ENCODE measurements at places on chromosomes 13 and 19.

GRCh38 chr13:43939086-43939485, 59.4 kb downstream of the LACC1 start:
- no peaks in the 10 kb centered on the region for H3K36me3 ChIP-seq
- H3K27ac ChIP-seq: no peak overlapping the region
- H3K4me3 ChIP-seq: no peak overlapping the region
- no peak for DNase-seq
- H3K4me1 ChIP-seq: no peaks in the 10 kb centered on the region

DNA sequence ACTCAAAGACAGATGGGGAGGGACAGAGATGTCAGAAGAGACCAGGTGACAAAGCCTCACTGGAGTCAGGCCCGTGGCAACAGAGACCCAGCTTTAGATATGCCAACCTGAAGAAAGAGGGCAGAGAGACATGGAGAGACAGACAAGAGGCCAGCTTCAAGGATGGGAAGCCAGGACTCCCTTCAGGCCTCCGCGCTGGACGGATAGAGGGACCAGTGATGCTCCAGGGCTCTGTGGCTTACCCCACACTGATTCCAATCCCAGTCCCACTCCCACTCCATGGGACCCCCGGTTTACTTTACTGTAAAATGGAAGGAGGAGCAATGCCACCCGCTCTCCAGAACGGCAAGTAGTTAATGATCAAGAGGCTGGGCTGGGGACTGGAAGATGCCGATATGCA, 1.7 kb upstream of the ETV2 start:
- H3K27me3 ChIP-seq: no peaks in the 10 kb centered on the region
- DNase-seq: no peak
- H3K36me3 ChIP-seq: peaks cover 31% of the 10 kb centered on the region
- H3K4me1 ChIP-seq: peaks cover 15% of the 10 kb centered on the region

DNA sequence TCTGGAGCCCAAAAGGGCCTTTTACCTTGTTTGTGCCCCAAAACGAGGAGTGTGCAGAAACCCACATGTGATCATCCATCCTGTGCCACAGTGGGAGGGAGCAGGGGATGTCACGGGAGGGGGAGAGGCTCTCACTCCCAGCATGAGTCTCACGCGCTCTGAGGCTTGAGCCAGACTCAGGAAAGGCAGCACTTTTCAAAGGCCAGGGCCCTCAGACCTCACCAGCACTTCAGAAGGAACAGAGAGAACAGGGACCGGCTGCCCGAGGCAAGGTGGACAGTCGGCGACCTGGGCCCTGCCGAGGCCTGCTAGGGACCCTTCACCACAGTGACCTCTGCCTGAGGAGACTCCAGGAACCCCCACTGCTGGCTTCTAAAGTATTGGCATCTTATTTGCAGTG, 71.7 kb upstream of the WASF3 start:
- peaks cover 12% of the 10 kb centered on the region for H3K27me3 ChIP-seq
- peaks cover 5% of the 10 kb centered on the region for H3K36me3 ChIP-seq
- DNase-seq: no peak
- no peak overlapping the region for H3K4me3 ChIP-seq
- H3K27ac ChIP-seq: no peak overlapping the region
- H3K4me1 ChIP-seq: no peaks in the 10 kb centered on the region

GRCh38 chr19:45765702-45766295, 3.3 kb downstream of the SIX5 start:
- peaks cover 42% of the 10 kb centered on the region for H3K27me3 ChIP-seq
- no peak for DNase-seq
- H3K27ac ChIP-seq: no peak overlapping the region
- no peak overlapping the region for H3K4me3 ChIP-seq

DNA sequence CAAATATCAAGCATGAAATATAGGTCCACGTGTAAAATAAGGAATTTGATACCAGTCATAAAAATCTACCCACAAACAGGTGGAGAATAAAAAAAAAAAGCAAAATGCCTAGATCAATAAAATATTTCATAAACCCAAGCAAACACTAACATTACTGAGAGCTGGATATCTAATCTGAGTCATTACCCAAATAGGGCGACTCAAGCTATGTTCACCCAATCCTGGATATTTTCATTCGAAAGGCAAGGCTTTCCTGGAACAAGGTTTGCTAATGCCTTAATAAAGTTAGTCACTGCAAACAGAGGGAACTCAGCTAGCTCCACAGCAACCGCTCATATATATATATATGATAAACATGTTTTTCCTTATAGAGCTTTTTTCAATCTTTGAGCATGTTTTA, 33.5 kb upstream of the TM9SF2 start:
- peaks cover 10% of the 10 kb centered on the region for H3K4me1 ChIP-seq
- no peak for DNase-seq
- peaks cover 21% of the 10 kb centered on the region for H3K27me3 ChIP-seq

GRCh38 chr13:113623491-113624234, 34.3 kb downstream of the ATP4B start:
- H3K27me3 ChIP-seq: no peaks in the 10 kb centered on the region
- H3K4me3 ChIP-seq: no peak overlapping the region
- H3K4me1 ChIP-seq: peaks cover under 1% of the 10 kb centered on the region

DNA sequence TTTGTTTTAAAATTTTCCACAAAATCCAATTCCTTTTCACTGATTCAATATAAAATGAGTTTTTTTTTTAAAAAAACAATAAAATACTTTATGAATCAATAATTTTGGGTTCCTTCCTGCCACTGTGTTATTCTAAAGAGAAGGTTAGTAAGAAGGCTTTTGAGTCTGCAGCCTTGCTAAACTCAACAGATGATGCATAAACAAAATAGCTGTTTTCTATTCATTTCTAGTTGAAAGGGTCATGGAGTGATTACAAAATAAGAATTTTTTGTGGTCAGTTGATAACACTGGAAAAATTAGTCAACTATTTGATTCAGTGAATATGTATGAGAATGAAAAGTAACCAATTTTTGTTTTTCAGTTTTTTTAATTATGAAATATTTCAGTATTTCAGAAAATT, 169.9 kb downstream of the VWA8 start:
- no peaks in the 10 kb centered on the region for H3K27me3 ChIP-seq
- no peak for DNase-seq
- H3K27ac ChIP-seq: no peak overlapping the region
- no peak overlapping the region for H3K4me3 ChIP-seq

DNA sequence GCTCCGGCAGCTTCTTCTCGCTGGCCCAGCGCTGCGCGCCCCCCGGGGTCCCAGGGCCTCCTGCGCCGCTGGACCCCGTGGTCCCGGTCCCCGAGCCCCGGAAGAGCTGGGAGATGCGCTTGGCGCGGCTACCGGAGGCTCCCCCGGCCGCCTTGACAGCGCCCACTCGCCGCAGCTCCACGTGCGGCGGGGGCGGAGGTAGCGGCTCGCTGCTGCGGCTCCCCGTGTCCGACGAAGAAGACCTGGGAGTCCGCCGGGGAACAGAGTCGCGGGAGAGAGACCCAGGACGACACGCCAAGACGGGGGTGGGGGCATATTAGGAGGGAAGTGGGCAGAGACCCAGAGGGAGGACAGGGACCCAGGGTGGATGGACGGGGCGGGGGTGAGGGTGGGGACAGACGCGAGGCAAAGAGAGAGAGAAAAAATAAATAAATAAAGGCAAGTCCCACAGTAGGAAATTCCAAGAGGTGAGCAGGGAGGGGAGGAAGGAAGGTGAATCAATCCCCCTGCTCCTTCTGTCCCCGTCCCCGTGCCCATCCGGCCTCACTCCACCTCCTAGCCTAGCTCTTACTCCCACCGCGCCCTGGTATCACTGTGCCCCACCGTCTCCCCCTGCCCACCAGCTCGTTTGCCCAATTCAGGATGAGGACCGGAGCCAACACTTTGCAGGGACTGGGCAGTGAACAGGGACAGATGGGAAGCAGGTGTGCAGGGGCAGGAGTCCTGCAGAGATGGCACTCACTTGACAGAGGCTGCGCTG, 826 bp downstream of the RASIP1 start:
- DNase-seq: no peak
- H3K4me3 ChIP-seq: peak overlapping the region; percentile 52
- no peaks in the 10 kb centered on the region for H3K36me3 ChIP-seq
- peaks cover 8% of the 10 kb centered on the region for H3K4me1 ChIP-seq
- no peak overlapping the region for H3K27ac ChIP-seq

- no peaks in the 10 kb centered on the region for H3K27me3 ChIP-seq
- H3K36me3 ChIP-seq: no peaks in the 10 kb centered on the region
- H3K27ac ChIP-seq: no peak overlapping the region
- DNase-seq: no peak
- no peaks in the 10 kb centered on the region for H3K4me1 ChIP-seq
These were observed 129.5 kb upstream of the SLC10A2 start for GRCh38 chr13:103195762-103196161.

DNA sequence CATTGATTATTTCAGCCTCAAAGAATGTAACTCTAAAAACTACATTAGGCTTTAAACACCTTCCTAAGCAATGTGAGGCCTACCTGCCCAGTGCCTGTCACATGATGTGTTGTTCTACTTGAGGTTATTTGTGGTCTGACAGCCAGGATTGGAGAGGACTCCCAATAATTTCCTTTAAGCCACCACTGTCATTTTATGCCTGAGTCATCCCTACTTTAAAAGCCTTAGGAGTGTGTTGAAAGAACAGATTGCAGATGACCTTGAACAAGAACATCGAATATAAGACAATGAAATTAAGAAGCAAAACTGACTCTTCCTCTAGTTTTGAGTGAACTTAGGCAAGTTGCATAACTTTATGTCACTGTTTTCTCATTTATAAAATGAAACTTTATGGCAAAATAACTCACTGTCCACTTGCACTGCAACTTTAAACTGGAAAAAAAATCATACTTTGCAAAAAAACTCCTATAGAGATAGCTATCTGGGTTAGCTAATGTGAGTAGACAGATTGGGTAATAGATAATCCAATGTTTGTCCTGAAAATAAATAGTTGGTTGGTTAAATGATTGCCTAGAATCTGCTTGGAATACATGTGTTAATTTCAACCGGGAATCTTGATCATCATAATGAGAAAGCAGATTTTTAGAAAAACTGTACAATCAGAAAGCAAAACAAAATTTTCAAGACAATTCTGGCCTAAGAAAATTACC, 361.2 kb downstream of the SUCLA2 start:
- no peak for DNase-seq
- no peaks in the 10 kb centered on the region for H3K4me1 ChIP-seq
- H3K36me3 ChIP-seq: no peaks in the 10 kb centered on the region
- no peak overlapping the region for H3K4me3 ChIP-seq

- no peaks in the 10 kb centered on the region for H3K36me3 ChIP-seq
- no peak overlapping the region for H3K27ac ChIP-seq
- H3K4me1 ChIP-seq: no peaks in the 10 kb centered on the region
- peaks cover 37% of the 10 kb centered on the region for H3K27me3 ChIP-seq
- no peak for DNase-seq
These were observed 19.0 kb upstream of the ATP11A start for GRCh38 chr13:112670864-112671263.

DNA sequence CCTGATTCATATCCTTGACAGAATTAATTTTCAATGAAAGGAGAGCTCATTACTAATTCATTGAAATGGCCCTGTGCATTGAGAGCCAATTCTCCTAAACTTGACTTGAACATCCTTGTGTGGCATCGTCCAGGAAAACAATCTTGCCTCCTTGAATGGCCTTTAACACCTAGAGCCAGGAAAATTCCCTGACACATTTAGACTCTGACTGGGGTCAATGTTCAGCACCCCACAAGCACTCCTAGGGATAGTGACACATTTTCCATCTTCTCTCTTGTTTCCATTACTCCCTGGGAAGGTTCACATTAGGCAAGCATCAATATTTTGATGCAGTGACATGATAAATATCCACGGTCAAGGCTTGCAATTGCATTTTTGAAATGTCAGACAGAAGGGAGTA, 218.9 kb downstream of the LACC1 start:
- H3K27ac ChIP-seq: no peak overlapping the region
- H3K4me1 ChIP-seq: no peaks in the 10 kb centered on the region
- no peak overlapping the region for H3K4me3 ChIP-seq

DNA sequence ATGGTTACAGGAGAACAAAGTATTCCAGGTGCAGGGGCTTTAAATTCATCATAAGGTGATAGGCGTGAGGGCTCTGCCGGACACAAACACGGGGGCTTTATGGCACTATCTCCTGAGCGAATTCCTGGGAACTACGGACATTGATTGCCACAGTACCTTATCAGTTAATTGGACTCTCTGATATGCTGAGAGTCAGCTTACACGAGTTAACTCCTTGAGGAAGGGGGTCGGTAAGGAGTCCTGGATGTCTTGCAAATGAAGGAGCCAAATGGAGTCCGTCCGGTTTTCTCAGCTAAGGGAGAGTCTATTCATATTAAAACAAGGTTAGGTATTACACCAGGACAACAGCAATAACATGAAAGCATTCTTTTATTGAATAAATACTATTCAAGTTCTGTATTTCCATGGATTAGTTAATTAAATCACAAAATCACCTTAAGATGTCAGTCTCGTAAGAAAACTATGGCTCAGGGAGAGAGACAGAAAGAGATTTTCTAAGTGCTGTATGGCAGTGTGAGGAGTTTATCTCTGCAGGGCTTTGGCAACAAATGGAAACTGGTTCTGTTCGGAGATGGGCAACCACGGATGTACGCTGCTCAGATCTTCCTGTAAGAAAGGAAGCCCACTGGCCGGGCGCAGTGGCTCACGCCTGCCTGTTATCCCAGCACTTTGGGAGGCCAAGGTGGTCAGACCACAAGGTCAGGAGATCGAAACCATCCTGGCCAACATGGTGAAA, 26.2 kb upstream of the HIF3A start:
- peaks cover 7% of the 10 kb centered on the region for H3K4me1 ChIP-seq
- no peak overlapping the region for H3K27ac ChIP-seq
- H3K27me3 ChIP-seq: peaks cover 33% of the 10 kb centered on the region
- no peak overlapping the region for H3K4me3 ChIP-seq
- no peak for DNase-seq

GRCh38 chr13:113002206-113002912, 33.3 kb downstream of the MCF2L start:
- H3K36me3 ChIP-seq: peaks cover 24% of the 10 kb centered on the region
- H3K27ac ChIP-seq: no peak overlapping the region
- peaks cover 18% of the 10 kb centered on the region for H3K4me1 ChIP-seq
- peaks cover 13% of the 10 kb centered on the region for H3K27me3 ChIP-seq
- H3K4me3 ChIP-seq: no peak overlapping the region

DNA sequence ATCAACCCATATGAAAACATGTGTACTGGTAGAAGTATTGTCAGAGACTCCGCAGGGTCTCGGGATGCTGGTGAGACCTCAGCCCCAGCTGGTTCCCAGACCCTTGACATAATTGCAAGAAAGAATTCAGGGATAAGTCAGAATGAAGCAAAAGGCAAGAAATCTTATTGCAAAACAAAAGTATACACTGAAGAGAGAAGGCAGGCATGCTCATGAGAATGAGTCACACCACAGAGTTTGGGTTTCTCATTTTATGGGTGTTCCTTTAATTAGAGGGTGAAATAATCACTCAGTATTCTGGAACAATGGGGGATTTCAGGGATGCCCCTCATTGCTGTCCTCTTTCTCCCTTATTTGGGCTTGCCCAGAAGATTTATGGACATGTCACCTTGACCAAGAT, 1423.8 kb upstream of the MIR17HG start:
- no peak overlapping the region for H3K4me3 ChIP-seq
- no peak overlapping the region for H3K27ac ChIP-seq
- H3K36me3 ChIP-seq: no peaks in the 10 kb centered on the region
- H3K4me1 ChIP-seq: no peaks in the 10 kb centered on the region
- no peaks in the 10 kb centered on the region for H3K27me3 ChIP-seq

DNA sequence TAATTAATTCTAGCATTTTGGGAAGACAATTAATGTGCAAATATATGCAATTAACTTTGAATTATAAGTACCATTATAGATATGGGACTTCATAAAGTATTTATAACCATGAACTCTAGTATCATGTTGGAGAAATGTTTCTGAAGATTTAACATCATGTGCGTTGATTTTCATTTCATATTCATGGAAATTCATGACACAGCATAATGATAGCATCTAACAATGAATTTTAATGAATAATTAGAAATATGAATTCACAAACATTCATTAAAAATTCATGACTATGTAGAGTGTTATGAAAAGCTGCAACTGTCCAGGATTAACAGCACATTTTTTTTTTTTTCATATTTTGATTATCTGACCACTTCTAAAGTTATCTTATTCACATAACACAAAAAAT, 70.1 kb upstream of the KLHL1 start:
- H3K36me3 ChIP-seq: no peaks in the 10 kb centered on the region
- no peak overlapping the region for H3K27ac ChIP-seq
- no peak for DNase-seq

All from effector memory CD8-positive, alpha-beta T cell (primary cell).